Right lung (tissue), 10 donors: ENCODE measurements at places on chromosomes 5 and 9. TPM values are rescaled to one million over a fixed set of nuclear protein-coding genes. Genes with fewer than 3 reads are reported as not detected.

DNA sequence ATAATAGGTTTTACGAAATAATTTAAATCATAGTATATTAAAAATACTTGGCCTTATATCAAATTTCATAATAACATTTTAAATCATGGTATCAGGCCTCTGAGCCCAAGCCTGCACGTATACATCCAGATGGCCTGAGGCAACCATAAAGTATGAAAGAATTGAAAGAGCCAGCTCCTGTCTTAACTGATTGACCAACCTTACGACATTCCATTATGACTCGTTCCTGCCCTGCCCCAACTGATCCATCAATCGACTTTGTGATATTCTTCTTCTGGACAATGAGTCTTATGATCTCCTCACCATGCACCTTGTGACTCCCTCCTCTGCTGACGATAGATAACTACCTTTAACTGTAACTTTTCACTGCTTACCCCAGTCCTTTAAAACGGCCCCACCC, 545.0 kb downstream of the MTRR start:
- DNase-seq, result no peak

CDKN2A gene
- 0.31 TPM for polyA plus RNA-seq

DNA sequence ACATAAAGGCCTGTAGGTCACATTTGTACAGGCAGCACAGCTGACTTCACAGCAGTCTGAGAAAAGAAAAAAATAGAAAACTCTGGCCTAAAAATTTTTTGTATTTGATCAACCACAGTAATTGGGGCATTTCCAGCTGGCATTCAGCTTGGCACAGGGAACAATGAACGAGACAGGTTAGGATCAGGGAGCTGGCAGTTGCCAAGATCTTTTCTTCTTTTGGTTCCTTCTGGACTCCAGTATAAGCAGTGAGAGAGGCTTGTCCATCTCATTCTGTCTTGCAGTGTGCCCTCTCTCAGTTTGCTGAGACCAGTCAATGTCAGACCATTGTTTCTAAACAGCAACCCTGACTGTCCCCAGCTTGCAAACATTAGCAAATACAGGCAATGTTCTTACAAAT, 601.1 kb downstream of the TLR4 start:
- DNase-seq, result no peak

DNA sequence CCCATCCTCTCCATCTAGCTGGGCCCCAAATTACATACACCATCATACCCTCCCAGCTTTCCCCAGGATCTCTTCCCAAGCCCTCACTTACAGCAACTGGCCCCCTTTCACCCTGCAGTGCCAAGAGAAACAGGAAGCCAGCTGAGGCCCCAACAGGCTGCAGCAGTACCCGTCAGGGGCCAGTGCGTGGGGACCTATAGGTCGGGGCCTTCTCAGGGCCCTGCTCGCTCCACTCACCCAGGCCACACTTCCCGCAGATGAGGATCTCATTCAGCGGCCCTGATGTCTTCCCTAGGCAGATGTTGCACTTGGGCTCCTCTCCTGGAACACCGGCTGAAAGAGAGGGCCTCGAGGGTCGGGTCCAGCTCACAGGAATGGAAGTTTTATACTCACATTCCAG, 6.8 kb downstream of the PHF19 start:
- DNase-seq, result no peak

DNA sequence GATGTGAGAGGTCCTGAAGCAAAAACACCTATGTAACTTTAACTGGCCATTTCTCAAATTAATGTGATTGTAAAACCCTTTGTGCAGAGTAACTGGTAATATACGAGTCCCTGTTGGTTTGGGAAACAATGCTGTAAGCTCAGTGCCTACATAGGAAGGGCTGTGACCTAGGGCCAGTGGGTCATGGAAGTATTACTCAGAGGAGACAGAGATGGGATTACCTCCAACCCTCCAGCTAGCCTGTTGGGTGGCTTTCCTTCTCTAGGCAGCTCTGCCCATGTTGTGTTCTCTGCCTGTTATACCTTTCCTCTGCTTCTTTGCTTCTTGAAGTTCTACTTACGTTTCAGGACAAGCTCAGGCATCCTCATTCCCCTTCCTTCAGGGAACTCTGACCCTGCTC, 294.8 kb upstream of the RFX3 start:
- no peak for DNase-seq
